ENCODE measurements at places on chromosomes 6 and 20.
A peak's percentile ranks its signal among the peaks of the same experiment; 100 is the strongest.

- DNase-seq, result no peak
Measured at GRCh38 chr6:158640519-158640918, 4.0 kb downstream of the DYNLT1 start.

DNA sequence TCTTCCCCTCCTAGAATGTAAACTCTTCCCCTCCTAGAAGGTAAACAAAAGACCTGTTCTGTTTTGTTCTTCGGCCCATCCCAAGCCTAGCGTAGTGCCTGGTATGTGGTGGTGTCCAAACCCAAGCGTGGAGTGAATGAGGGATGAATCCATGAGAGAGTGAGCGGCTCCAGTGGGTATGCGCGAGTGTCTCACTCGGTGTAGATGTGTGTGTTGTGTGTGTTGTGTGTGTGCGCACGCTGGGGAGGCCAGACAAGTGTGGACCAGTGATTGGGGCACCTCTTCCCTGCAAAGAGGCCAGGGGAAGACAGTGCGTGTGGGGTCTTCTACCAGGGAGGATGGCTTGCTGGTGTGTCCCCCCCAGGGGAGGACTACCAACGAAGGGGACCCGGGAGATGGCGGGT is 392 bp upstream of the SLC2A10 start:
- no peak for DNase-seq

- peak; percentile 63 for DNase-seq
Measured at GRCh38 chr6:27791182-27791943, 120.8 kb downstream of the OR2B2 start.

- no peak for DNase-seq
Measured at GRCh38 chr6:136307351-136307750, 17.7 kb upstream of the BCLAF1 start.

DNA sequence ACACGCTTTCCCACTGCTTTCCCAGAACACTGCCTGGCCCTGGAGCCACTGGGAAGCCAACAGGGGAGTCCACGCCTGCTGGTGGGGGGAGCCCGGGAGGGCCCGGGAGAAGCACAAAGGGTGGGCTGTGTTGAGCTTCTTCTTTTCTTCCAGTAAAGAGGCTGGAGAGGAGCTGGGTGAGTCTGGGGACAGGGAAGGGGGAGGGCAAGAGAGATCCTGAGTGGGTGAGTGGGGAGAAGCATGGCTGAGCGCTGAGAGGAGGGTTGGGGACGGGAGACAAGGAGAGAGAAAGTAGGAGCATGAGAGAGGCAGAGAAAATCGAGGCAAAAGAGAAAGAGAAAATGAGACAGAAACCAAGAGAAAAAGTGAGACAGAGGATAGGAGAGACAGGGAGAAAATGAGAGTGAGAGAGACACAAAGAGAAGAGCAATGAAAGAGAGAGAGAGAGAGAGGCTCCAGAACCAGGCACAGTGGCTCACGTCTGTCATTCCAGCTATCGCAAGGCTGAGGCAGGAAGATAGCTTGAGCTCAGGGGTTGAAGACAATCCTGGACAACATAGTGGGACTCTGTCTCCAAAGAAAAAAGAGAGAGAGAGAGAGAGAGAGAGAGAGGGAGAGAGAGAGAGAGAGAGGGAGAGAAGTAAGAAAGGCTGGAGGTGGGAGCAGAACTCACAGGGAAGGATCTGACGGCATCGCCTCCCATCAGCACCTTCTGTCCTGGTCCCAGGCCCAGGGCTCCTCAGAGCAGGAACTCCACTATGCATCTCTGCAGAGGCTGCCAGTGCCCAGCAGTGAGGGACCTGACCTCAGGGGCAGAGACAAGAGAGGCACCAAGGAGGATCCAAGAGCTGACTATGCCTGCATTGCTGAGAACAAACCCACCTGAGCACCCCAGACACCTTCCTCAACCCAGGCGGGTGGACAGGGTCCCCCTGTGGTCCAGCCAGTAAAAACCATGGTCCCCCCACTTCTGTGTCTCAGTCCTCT is 2.0 kb downstream of the LST1 start:
- no peak for DNase-seq

- DNase-seq, result no peak
Measured at GRCh38 chr20:6007529-6008103, 46.2 kb downstream of the LRRN4 start.

GRCh38 chr20:270517-270916 is 13.0 kb downstream of the DEFB132 start:
- no peak for DNase-seq

DNA sequence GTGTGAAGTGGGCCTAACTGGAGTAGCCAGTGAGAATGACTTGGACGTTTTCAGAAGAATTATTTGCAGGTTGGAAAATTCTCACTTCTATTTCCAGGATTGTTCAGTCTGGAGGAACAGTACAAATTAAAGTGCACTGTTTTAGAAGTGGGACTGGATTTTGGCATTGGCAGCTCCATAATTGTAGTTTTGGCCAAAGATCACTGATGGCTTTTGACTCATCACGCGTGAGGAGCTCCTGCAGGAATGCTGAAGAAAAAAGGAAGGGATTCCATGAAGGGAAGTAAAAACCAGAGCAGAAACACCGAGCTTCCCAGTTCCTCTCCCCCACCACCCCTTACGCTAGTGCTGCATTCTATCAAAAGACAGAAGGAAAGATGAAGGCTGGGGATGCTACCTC is 103.5 kb downstream of the JARID2 start:
- no peak for DNase-seq

- DNase-seq, result peak; percentile 62
Measured at GRCh38 chr6:13012977-13013680, 296.6 kb downstream of the PHACTR1 start.
